ENCODE measurements at places on chromosomes 2 and 18. TPM values are rescaled to one million over a fixed set of nuclear protein-coding genes. Genes with fewer than 3 reads are reported as not detected.
A peak's percentile ranks its signal among the peaks of the same experiment; 100 is the strongest.

DNA sequence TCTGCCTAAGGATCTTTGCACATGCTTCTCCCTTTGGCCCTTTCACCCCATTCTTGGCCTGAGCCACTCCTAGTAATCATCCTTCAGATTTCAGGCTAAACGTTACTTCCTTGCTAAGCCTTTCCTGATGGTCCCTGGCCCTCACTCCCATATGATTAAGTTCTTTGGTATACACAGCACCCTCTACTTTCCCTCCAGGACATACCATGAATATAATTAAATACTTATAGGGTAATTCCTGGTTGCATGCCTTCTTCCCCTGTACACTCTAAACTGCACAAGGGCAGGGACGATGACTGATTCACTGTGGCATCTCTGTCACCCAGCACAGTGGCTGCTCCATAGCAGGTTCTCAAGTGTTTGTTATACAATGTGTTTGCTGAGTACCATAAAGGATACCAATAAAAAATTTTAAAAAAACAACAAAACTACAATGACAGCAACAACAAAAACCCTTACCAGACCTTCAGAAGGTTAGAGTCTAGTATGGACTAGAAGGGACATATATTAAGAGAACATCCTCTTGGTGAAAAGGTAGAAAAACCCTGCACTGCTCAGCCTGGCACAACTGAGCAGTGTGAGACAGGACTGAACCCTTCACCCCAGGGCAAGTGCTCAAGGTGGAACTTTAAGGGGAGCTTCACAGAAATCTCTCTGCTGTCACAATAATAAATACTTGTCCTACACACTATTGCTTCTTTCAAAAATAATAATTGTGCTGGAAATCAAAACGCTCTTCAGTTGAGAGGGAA lies 76.2 kb downstream of the AAK1 start:
- DNase-seq: peak; percentile 31

The EVA1A gene
- total RNA-seq: 122 TPM

The HOXD12 gene
- total RNA-seq: 0.12 TPM

The CYBRD1 gene
- 43.7 TPM for total RNA-seq

DNA sequence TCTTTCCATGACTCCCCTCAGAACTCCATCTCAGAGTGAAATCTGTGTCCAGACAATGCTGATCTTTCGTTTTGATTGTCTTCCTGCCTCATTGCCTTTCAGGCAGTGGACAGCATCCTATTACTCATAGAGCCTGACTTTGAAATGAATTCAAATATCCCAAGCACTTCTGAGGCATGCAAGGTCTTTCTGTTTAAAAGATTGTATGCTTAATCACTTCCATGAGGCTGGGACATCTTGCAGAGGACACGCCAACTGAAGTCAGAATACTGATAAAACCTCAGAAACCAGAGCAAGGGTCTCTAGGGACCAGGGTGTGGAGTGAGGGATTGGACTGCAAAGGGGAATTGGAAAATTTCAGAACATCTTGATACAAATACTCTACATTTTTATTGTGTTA lies 836.5 kb upstream of the ID2 start:
- no peak for DNase-seq

- no peak for DNase-seq
Measured at GRCh38 chr18:9734189-9734588, 26.1 kb downstream of the RAB31 start.

DNA sequence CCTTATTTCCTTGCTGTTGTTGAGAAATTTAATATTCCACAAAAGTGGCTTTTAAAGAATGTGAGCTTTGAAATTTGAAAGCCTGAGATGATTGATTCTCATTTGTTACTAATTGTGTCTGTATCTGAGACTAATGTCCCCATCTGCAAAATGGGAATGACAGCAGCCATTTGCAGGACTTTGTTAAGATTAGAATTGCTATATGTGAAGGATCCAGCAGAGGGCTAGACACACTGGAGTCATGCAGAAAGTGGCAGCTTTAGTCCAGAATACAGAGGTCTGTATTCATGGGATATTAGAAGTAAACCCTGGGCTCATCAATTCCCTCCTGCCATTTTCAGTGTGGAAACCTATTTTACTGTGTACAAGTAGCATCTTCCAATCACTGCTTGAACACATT lies 296.5 kb upstream of the GYPC start:
- DNase-seq: peak; percentile 6

DNA sequence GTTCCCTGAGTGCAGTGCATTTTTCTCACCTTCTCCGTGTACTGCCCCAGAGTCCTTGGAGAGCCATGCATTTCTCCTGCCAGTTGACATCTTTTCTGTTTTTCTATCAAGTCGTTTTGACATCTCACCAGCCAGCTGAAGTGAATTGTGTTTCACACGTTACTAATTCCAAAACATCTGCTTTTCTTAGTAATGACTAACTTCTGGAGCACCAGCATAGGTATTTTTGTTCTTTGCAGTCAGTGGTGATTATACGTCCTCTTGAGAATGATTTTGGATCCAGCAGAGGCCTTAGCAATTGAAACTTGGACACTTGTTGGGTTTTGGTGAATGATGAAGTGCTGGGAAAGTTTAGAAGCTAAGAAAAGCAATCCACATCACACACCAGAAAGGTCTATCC lies 112.5 kb downstream of the PIK3C3 start:
- no peak for DNase-seq

The HYCC2 gene
- total RNA-seq: 6.7 TPM
